NAMALWA (cell line): ENCODE measurements at places on chromosomes 13 and 19.

- DNase-seq, result no peak
Observed at GRCh38 chr13:51361106-51361505, 21.6 kb downstream of the SERPINE3 start.

DNA sequence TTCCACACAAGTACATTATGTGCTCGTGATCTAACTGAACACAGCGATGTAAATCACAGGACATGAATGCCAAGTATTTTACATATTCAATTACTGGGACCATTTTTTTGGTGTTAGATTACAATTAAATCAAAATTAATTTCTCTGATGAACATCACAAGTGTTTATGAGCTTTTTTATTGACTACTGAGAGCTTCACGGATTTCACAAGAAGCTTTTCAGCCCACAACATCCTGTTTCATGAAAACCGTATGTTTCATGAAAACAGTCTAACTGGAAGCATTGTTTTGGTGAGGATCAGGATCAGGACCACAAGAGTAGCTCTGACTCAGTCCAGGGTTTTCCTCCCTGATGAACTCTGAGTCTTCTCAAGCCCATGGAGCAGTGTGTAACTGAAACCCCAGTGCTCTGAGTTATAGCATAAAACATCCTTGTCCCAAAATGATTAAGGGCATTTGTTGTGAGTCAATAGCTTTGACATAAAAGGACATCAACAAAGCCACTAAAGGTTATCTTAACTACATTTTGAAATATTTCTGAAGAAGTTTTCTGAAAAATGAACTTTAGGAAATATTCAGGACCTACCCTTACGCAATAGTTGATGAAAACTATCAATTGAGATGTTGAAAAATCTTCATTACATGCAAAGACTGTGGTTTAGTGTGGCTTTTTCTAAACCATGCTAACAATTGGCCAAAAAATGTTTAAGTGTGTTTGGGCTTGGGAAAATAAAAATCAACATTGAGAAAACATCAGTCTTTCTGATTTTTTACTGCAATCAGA lies 49.3 kb downstream of the UFM1 start:
- peak; percentile 35 for DNase-seq

GRCh38 chr19:51295382-51296126 lies 15.9 kb upstream of the IGLON5 start:
- no peak for DNase-seq

GRCh38 chr13:77329911-77330584 lies 3.2 kb upstream of the MYCBP2 start:
- no peak for DNase-seq

DNA sequence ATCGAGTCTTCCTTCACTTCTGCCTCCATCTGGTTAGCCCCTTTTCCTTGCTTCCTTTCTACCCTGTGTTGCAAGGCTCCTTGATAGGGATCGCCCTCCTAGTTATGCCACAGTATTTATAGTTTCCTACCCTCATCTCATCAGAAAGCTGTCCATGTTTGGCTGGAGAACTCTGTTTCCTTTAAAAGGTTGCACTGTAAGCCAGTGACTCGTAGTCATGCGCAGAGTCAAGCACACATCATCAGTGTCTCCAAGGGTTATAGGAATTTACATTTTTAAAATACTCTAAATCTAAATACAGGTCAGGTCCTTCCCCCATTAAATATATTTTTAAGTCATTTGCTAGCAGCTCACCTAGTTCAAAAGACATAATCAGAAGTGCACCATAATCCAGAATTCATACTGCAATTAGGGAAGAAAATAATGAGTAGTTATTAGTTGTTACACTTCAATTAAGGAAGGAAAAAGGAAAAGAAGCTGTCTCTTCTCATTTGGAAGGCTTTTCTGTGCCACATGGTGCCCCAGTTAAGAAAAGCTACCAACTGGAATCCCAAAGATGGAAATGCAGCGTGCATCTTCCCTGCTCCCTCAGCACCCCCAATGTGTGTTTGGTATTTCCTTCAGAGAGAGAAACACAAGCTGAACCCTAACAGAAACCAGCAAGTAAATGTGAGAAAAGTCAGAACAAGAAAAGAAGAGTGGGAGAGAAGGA lies 81.0 kb downstream of the GPR12 start:
- no peak for DNase-seq

GRCh38 chr13:46855166-46855565 lies 41.7 kb downstream of the HTR2A start:
- no peak for DNase-seq

- no peak for DNase-seq
Observed at GRCh38 chr13:95284436-95284835, 16.8 kb downstream of the ABCC4 start.

- no peak for DNase-seq
Observed at GRCh38 chr13:88000787-88001186, 329.6 kb downstream of the SLITRK5 start.

GRCh38 chr13:93039131-93039530 lies 187.5 kb upstream of the GPC6 start:
- DNase-seq, result no peak

- DNase-seq, result no peak
Observed at GRCh38 chr13:93625536-93625935, 398.9 kb downstream of the GPC6 start.

DNA sequence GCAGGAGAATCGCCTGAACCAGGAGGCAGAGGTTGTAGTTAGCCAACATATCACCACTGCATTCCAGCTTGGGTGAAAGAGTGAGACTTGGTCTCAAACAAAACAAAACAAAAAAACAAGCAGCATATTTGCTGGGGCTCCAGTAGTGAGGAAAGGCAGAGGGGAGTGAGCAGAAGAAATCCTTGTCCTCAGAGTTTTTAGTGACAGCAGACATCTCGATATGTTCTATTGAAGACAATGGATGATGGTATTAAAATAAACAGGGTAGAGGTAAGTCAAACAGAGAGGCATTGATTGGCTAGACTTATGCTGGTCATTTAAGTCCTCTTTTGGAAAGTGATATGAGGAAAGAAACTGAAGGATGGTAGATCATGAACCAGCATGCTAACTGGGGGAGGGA lies 19.0 kb downstream of the NLRP7 start:
- peak; percentile 16 for DNase-seq

- no peak for DNase-seq
Observed at GRCh38 chr13:20442798-20443381, 82.8 kb downstream of the CRYL1 start.

- no peak for DNase-seq
Observed at GRCh38 chr19:17881701-17882100, 10.0 kb downstream of the SLC5A5 start.

GRCh38 chr19:16367261-16367683 lies 42.6 kb downstream of the KLF2 start:
- peak; percentile 74 for DNase-seq
